ENCODE measurements at places on chromosomes 3 and 15.

DNA sequence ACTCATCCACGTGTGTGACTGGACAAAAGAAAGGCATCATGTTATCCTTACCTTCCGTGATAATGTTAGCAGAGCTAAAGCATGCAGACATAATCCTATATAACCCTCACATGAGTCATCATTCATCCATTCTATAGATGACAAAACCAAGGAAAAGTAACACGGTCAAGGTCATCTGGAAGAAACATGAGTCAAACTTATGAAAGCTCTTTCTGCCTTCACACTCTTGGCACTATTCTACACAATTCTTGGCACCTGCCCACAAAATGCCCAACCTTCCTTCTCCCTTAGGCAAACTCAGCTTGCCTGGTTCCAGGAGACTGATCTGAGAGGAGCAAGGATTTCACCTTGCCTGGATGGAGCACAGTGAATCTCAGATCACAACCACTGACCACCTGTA is 66.9 kb downstream of the PRICKLE2 start:
- DNase-seq: no peak

- DNase-seq: no peak
Observed at GRCh38 chr3:177229791-177230190, 32.5 kb upstream of the TBL1XR1 start.

DNA sequence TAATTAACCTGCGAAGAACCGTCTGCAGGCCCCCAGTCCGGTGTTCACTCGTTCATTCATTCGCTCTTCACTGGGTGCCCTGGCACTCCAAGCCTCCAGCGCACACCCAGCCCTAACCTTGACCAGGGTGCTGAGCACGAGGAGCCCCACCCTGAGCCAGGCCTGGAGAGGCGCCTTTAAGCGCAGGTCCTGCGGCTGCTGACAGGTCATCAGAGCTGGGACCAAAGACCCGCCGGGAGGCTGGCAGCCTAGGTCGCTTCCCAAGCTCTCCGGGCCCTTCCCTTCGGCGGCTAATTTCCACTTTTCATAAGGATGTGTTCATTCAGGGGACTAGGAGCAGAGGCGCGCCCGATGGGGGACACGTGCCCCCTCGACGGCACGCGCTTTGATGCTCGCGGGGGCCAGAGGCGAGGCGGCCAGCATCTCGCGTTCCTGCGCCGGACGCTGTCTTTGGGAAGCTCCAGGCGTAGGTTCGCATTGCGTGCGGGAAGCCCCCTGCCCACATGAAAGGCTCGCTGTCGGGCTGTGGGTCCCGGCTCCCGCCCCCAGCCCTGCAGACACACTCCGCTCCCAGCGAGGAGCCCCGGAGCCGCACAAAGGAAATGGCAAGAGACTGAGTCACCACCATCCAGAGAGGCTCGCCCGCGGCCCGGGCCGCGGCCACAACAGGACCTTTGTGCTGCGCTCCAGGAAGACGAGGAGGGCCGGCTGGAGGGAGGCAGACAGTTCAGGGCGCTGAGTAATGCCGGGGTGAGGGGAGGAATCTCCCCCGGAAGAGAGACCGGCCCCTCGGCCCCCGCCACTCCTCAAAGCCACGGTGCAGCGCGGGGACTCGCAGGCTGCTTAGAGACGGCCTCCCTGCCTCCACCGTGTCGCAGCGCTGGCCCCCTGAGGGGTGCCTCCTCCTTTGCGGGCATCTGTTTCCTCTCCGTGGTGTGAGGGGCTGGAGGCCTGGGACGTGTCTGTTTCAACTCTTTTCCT is 266.4 kb upstream of the HES1 start:
- peak; percentile 55 for DNase-seq

GRCh38 chr3:37984596-37984995 is 6.0 kb upstream of the VILL start:
- DNase-seq: no peak

GRCh38 chr3:150528354-150528797 is 17.9 kb downstream of the SERP1 start:
- peak; percentile 51 for DNase-seq

DNA sequence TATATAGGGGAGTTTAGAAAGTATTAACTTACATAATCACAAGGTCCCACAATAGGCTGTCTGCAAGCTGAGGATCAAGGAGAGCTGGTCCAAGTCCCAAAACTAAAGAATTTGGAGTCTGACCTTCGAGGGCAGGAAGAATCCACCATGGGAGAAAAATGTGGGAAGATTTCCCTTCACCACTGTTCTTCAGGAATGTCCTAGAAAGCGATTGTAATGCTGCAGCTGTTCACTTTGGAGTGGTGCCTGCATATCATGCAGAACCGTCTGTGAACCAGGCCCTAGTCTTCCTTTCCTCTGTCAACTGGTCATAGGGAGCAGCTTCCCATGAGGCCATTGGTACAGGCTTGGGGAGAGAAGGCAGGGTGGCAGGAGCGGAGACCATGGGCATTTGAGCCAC is 497.9 kb upstream of the ARPP21 start:
- DNase-seq: no peak

DNA sequence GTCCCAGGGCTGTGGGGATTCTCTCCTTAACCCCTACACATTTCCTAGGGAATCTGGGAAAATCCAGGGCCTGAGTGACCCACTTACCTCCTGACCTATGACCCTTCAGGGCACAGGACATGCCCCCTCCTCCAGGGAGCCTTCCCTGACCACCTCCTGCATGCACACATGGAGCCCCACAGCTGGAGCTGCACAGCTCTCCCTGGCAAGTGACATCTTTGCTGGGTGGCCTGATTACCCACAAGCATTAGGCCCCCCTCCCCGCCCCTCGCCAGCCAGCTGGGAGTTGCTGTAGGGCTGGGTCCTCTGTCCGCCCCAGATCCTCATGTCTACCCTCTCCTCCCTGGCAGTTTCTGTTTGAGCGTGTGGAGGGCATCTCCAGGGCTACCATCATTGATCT is 21.4 kb downstream of the HDAC11 start:
- no peak for DNase-seq

- DNase-seq: no peak
Observed at GRCh38 chr3:24945563-24945962, 450.9 kb upstream of the THRB start.

DNA sequence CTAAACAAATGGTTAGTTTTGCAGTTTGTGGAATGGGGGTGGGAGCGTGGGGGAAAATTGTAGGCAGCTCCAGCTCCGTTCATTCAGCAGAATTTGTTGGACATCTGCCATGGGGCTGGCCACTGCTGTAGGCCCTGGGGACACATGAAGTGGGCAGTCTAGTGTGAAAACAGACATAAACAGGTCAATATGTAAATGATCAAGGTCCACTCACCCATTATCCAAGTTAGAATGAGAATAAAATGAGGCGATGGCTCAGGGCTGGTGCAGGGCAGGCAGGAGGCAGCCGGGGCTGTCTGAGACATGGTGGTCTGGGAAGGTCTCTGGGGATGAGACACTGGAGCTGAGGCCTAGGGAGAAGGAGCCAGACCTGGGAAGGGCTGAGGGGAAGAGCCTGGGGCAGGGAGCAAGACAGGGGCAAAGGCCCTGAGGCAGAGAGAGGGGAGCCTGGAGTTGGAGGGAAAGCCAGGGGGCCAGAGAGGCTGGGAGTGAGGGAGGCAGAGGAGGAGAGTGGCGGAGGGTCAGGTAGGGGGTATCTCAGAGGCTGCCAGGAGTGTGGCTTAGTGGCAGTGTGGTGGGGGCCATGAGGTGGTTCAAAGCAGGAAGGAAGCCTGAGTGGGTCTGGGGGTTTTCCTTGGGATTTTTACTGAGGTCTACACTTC is 6.2 kb upstream of the SLC6A6 start:
- no peak for DNase-seq

GRCh38 chr3:125128861-125129501 is 73.2 kb upstream of the HEG1 start:
- DNase-seq: no peak

DNA sequence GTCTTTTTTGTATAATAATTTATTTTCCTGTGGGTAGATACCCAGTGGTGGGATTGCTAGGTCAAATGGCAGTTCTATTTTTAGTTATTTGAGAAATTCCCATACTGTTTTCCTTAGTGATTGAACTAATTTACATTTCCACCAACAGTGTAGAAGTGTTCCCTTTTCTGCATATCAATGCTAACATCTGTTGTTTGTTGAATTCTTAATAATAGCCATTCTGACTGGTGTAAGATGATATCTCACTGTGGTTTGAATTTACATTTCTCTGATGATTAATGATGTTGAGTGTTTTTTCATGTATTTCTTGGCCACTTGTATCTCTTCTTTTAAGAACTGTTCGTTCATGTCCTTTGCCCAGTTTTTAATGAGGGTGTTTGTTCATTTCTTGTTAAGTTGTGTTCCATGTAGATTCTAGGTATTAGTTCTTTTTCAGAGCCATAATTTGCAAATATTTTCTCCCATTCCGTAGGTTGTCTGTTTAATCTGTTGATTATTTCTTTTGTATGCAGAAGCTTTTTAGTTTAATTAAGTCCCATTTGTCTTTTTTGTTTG is 713.3 kb upstream of the EPHA6 start:
- no peak for DNase-seq

- no peak for DNase-seq
Observed at GRCh38 chr3:54758461-54758860, 169.4 kb downstream of the LRTM1 start.

- DNase-seq: peak; percentile 15
Observed at GRCh38 chr15:70792171-70792573, 28.8 kb upstream of the UACA start.

DNA sequence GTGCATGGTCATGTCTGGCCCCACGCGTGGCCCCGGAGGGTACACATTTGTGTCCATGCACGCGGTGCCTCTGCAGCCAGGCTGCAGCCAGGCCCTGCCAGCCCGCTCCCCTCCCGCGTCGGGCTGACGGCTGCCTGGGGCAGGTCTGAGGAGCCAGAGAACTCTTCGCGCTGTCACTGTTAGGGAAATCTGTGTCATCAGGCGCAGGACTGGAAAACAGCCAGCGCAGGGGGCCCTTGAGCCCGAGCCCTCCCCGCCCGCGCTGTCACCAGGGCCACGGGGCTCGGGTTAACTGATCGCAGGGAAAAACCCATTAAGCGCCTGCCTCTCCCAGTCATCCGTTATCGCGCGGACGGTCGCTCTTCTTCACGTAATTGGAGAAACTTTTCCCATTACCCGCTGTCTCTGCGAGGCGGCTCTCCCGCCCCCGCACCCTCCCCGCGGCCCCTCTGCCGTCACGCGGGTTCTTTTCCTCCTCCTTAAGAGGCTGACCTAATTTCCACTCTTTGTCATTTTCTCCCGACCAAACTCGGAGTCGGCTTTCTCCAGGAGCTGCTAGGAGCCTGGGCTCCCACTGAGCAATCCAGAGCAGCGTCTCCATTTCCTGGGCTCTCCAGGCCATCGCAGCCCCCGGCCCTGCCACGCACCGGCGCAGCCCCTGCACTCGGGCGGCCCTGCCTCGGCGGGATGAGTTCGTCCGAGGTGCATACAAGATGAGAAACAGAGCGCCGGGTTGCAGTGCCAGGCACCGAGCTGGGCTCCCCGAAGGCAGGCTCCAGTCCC is 57.5 kb upstream of the PRR23E start:
- DNase-seq: peak; percentile 3

- no peak for DNase-seq
Observed at GRCh38 chr15:71755092-71755970, 55.0 kb upstream of the NR2E3 start.

- no peak for DNase-seq
Observed at GRCh38 chr15:39188930-39189329, 391.9 kb upstream of the THBS1 start.

- DNase-seq: peak; percentile 68
Observed at GRCh38 chr15:77568973-77569728, 63.6 kb downstream of the LINGO1 start.

DNA sequence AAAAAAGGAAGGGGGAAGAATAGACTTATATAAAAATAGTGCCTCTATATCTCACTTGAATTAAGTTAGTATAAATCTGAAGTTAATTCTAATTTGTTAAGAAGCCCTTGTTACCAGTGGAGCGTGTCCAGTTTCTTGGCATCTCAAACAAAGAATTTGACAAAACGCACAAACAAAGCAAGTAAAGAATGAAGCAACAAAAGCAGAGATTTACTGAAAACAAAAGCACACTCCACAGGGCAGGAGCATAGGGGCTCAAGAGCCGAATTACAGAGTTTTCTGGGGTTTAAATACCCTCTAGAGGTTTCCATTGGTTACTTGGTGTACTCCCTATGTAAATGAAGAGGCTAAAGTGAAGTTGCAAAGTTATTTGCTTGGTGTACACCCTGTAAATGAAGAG is 34.0 kb upstream of the GK5 start:
- DNase-seq: no peak

DNA sequence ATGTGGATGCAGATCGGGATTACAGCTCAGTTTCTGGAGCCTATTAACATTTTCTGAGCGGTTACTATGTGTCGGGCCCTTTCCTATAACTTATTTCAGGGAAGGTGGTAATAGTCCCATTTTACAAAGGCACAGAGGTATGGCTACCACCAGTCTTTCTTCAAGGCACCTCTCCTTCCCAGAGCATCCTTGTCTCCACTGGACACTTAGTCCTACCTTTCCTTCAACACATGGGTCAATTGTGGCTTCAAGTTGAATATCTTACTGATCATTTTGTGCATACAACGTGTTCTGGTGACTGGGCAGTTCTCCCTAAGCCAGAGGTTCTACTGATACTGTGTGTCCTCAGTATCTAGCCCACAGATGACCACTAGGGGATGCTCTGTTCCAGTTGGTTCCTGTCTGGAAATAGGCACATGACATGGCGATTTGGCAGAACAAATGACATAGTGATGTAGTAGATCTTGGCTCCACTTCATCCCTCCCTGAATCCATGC is 60.7 kb upstream of the CMTM8 start:
- DNase-seq: peak; percentile 79

- DNase-seq: no peak
Observed at GRCh38 chr3:105364128-105364527, 2.6 kb upstream of the ALCAM start.

- no peak for DNase-seq
Observed at GRCh38 chr3:62774221-62774620, 101.0 kb downstream of the CADPS start.

GRCh38 chr3:112987710-112988334 is 3.0 kb upstream of the GTPBP8 start:
- no peak for DNase-seq

- no peak for DNase-seq
Observed at GRCh38 chr15:65819563-65819960, 27.5 kb upstream of the DENND4A start.

GRCh38 chr15:74122403-74123130 is 7.8 kb upstream of the ISLR2 start:
- no peak for DNase-seq

- DNase-seq: no peak
Observed at GRCh38 chr3:127542441-127542952, 48.0 kb downstream of the TPRA1 start.

All from KBM-7 (cell line).